ENCODE measurements at places on chromosomes 5 and 9.

DNA sequence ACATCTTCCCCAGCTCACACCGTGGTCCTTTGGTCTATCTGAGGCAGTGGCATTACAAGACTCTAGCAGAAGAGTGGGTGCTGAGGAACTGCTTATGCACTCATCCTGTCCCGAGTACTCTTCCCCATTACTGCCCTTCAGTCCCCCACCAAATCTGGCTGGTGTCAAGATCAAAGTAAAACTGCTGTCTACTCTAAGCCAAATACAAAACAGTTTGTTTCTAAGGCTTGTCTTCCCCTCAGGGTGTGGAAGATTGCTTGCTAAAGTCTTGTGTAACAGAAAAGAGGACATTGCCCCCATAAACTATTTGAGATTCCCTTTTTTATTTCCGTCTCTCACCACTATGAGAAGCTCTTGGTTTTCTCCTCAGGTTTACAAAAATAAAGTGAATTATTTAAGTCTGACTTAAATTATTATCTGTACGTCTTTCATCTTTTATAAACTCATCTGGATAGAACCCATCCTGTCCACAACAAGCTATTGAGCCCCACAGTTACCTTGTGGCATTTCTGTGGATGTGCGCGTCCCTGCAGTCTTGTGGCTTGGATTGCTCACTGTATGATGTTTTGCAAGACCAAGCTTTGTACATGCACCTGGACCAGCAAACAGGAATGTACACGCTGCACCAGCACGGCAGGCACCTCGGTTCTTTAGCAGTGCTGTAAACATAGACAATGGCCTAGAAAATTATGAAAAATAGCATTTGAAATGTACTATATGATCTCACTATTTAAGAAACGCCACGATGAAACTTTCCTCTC lies 61.0 kb downstream of the CYSTM1 start:
- DNase-seq: no peak

GRCh38 chr9:78697618-78698017 lies 400.7 kb downstream of the PSAT1 start:
- DNase-seq: no peak

GRCh38 chr5:135124128-135124527 lies 90.1 kb upstream of the PITX1 start:
- no peak for DNase-seq

- DNase-seq: no peak
Observed at GRCh38 chr9:123960366-123960765, 30.4 kb upstream of the DENND1A start.

GRCh38 chr5:115602591-115603125 lies 379 bp upstream of the TICAM2 start:
- DNase-seq: no peak

DNA sequence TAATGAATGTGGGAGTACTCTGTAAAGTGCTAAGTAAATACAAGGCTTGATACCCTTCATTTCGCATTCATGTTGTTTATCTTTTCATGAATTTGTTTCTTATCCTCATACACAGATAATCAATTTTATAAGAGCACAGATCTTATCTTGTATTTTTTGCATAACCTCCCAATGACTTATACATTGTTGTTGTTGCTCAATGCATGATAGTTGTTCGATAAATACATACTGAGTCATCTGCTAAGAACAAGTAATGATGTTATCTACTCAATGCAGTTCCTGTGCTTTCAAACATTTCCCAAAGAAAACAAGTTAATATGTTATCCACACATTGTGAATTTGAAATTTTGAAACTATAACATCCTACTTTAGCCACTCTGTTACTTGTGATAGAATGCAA lies 60.7 kb downstream of the TAF11L14 start:
- no peak for DNase-seq

- DNase-seq: no peak
Observed at GRCh38 chr9:117135501-117136098, 279.3 kb downstream of the ASTN2 start.

- DNase-seq: no peak
Observed at GRCh38 chr5:144173766-144174165, 3.1 kb downstream of the KCTD16 start.

- DNase-seq: no peak
Observed at GRCh38 chr5:77993855-77994318, 217.7 kb upstream of the TBCA start.

DNA sequence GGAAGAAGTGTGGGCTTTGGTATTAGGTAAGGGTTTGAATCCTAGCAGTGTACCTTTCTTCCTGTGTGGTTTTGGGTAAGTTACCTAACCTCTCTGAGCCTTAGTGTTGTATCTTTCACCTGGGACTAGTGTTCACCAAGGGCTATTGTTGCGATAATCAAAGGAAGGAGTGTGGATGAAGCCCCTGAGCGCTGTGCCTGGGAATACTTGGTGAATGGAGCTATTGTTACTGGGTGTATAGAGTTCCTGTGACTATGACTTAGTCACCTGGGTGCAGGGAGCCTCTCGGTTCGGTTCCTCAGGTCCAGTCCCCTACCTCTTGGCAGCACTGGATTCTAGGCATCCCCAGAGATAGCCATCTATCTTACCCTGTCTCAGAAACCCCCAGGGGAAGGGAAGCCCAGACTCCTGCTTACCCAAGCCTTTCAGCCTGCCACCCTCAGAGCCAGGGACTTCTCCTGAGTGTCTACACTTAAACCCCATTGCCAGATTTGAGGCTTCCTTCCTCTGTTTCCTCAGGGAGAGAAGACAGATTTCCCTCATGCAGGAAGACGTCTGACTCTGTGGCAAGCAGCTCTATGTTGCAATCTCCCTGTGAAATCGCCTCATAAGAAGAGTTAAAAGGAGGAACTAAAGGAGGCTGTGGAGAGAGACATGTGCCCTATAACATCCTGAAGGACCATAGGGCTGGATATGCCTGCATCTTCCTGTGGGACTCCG lies 181.0 kb upstream of the PITX1 start:
- no peak for DNase-seq

- DNase-seq: no peak
Observed at GRCh38 chr9:131276094-131276888, at the start of gene FAM78A. Gene FAM78A, minus strand, starts transcription at chr9:131276510. Its CDS starts 331 bp downstream, at chr9:131276179.

GRCh38 chr9:75993434-75993833 lies 103.0 kb downstream of the PCSK5 start:
- DNase-seq: no peak

DNA sequence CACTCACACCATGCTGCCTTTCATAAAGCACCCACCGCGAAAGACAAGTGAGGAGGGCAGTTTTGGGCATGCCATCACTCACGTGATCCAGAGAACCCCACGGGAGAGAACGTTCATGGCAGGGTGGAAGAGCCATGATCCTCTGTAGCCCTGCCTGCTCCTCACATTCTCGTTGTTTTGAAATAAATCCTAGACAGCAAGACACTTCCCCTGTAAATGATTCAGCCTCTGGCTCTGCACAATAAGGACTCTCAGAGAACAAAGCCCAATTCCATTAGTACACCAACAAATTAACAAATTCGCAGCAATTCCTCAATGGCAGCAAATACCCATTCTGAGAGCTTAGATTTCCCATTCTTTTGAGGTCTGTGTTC lies 71.5 kb downstream of the WNK2 start:
- no peak for DNase-seq

- DNase-seq: no peak
Observed at GRCh38 chr9:14279671-14280070, 34.3 kb downstream of the NFIB start.

DNA sequence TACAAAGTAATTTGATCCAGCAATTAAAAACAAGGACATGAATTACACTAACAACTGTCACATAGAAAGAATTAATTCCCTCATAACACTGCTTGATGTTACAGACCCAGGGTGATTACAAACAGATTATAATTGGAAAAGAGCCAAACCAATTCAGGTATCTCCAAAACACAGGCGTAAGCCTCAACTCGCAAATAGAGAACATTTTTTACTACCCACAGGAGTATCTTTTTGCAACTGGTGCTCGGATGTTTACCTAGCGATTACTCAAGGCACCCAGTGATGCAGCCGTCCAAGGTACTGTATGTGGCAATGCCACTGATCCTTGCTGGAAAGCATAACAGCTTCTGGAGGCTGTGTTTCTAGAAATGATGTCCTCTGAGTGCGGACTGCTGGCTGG lies 386.1 kb upstream of the KIF2A start:
- no peak for DNase-seq

DNA sequence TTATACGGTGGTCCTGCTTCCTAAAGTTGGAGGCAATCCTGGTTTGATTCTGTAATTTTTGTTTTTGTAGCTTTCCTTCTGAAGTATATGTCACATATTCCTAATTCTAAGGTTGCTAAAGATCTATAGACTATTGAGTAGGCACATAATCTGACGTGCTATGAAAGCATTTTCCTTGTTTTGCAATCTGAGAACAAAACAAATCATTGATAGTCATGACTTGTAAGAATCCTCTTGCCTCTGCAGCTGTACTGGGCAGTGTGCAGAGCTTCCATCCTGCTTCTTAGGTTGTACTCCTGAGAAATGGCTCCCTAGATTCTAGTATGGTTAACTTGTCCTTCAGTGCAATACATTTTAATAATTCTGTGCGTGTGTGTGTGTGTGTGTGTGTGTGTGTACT lies 35.4 kb downstream of the SEMA6A start:
- no peak for DNase-seq

DNA sequence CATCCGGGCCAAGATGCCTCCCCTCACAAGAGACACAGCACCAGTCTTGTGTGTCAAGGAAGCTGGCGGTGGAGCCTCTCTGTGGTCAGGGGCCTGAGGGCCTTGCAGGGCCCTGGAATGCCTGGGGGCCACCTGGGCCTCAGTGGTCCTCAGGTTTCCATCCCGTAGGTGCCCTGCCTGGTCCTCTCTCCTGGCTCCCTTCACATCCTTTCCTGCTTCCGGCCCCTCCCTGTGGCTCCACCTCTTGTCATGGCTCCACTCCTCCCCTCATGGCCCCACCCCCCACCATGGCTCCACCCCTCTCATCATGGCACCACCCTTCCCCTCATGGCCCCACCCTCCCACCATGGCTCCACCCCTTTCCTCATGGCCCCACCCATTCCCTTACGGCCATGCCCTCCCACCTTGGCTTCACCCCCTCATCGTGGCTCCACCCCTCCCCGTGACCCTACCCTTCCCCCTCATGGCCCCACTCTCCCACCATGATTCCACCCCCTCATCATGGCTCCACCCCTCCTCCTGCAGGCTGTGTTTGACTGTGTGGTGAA lies 175.8 kb downstream of the CACNA1B start:
- DNase-seq: no peak

GRCh38 chr9:111433082-111433481 lies 51.1 kb downstream of the ECPAS start:
- no peak for DNase-seq

GRCh38 chr5:74617202-74617601 lies 23.3 kb downstream of the ENC1 start:
- no peak for DNase-seq

DNA sequence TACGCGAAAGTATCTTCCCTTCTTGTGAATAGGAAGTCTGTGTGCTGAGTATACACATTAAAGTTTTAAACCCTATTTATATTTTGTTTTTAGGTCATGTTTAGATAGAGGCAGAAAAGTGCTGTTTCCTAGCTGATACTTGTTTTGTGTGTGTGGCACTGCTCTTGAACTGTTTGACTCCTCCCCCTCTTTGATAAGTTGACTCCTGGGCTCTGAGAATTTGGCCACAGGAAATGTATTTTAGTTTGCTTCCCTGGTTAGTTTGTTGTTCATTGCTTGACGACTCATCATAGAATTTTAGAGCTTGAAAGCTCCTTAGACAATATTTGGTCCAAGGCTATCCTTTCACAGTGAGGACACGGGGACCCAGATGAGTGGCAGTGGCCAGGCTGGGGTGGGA lies 2.0 kb upstream of the CDC14B start:
- DNase-seq: no peak

GRCh38 chr5:157690690-157691433 lies 19.5 kb downstream of the C5orf52 start:
- DNase-seq: no peak

- DNase-seq: no peak
Observed at GRCh38 chr9:68555437-68556150, 14.9 kb upstream of the TMEM252 start.

- no peak for DNase-seq
Observed at GRCh38 chr9:32427111-32427873, 42.8 kb downstream of the ACO1 start.

DNA sequence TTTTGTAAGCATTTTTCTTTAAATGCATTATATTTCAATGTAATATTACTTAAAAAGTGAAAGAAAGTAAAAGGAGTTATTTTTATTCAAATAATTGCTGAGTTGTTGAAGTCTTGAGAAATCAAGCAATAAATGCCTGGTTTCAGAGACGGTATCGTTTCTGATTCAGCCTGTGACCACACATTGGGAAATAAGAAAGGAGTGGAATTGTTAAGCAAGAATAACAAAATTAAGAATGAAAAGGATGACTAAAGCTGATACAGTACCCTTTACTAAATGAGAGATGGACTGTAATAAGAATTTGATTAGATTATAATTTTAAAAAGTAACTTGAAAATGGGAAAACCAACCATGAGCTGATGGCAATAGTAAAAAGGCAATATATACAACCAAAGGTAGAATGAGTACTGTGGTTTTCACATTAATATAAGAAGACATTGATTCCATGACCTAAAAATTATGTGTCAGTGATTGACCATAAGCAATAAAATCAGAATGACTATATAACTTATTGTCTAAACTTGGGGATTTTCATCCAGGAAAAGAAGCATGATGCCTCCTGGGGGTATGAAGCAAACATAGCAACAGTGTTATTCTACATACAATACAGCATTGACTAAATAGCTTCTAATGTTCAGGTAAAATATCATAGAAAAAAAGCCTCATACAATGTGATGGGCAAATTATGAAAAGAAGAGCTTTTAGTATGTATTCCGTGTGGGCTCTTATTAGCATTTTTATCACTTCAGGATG lies 101.9 kb upstream of the PRDM9 start:
- DNase-seq: no peak

DNA sequence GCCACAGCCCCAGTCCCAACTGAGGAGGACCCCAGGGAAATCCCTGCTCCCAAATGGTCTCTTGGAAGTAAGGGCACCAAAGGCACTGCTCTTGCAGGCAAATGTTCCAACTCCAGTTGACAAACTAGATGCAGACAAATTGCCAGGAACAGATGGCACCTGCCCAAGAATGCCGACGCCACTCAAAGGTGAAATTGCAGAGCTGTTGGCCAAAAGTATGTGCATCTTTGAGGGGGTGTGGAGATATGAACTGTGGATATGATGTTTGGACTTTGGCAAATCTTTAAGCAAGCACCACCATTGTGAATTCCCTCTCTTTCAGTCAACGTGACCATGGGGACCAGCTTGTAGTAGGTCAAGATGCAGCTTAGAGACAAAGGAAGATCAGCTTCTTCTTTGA lies 12.0 kb upstream of the CPLX2 start:
- no peak for DNase-seq

DNA sequence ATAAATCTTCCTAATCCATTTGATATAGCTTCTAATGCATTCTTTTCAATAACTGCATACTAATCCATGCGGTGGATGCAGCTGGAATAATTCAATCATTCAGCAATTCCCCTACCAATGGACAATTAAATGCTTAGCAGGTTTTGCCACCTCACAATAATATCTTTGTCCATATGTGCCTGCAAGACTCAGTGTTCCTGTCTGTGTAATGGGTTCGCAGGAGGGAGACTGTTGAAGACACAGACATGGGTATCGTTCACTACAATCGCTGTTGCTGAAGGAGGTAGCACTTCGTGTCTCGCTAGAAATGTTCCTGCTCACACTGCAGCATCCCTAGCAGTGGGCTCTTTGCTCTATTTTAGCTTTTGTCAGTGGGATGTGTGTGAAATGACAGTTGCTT lies 214.4 kb downstream of the MED10 start:
- no peak for DNase-seq

All from tibial nerve (tissue), 4 donors.